ENCODE measurements at places on chromosomes 11 and 22.
A peak's percentile ranks its signal among the peaks of the same experiment; 100 is the strongest.

GRCh38 chr11:117834838-117835443 is 10.4 kb upstream of the FXYD2 start:
- no peak for DNase-seq

- DNase-seq, result no peak
These were observed 6.4 kb upstream of the EHF start for GRCh38 chr11:34614344-34615104.

- no peak for DNase-seq
These were observed 975 bp upstream of the MDK start for GRCh38 chr11:46380340-46381047.

DNA sequence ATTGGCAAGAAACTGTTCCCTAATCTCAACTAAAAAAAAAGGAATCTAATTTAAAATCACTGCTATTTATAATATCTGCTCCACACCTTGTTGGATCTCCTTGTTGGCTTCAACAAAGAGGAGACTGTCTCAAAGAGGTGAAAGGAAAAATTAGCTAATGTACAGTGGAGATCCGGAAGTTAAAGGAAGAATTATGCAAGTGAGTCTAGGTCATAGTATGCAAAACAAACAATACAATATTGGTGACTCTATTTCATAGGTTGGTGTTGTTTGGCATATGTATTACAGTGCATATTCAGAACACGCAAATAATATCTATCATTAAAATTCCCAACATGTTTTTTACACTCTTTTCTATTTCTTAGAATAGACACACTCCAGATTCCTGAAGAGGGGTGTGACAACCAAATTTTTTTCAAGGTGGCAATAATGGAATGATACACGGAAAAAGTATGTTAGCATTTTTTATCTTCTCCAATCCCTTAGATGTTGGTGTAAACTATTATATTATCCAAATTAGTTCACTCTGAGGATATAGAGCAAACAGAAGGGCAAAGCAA is 685.3 kb downstream of the KCNA4 start:
- DNase-seq, result no peak

GRCh38 chr11:23897453-23898286 is 599.2 kb upstream of the LUZP2 start:
- DNase-seq, result peak; percentile 96

GRCh38 chr11:83019888-83020579 is 51.7 kb downstream of the RAB30 start:
- no peak for DNase-seq

- no peak for DNase-seq
These were observed 2.5 kb upstream of the EHF start for GRCh38 chr11:34618406-34618805.

GRCh38 chr11:67674442-67674871 is at the start of gene ALDH3B2:
Gene ALDH3B2 (minus strand): TSS chr11:67674623. CDS start chr11:67666935, 7,688 bp downstream.
- no peak for DNase-seq

Data from fibroblast of skin of back (primary cell).